Cerebellar nuclear complex (tissue), 1 donor: ENCODE measurements at places on chromosomes 2 and 18.
A peak's percentile ranks its signal among the peaks of the same experiment; 100 is the strongest.

GRCh38 chr18:80109676-80110078 is 615 bp downstream of the ADNP2 start:
- no peak for DNase-seq

DNA sequence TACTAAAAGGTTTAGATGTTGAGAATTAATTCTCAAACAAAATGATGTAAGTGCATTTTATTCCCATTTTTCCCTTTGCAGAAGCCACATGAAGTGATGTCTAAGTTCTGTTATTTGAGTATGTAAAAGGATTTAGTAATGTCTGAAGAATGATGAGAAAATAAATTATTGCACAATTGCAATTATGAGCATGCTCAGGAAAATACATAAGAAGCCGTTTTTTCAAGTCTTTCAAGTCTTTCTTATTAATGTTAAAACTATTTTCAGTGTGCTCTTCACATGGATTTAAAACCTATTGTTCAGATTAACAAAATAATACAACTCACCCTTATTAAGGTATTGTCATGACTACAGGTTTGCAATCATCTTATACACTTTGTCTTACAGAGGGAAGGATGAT is 331.4 kb upstream of the NETO1 start:
- DNase-seq, result no peak

GRCh38 chr18:59911600-59911999 is 11.8 kb downstream of the PMAIP1 start:
- DNase-seq, result no peak

GRCh38 chr2:16729335-16729734 is 63.7 kb upstream of the CYRIA start:
- DNase-seq, result no peak

GRCh38 chr2:138373993-138374408 is 127.6 kb upstream of the SPOPL start:
- DNase-seq, result no peak

GRCh38 chr18:78974115-78974761 is 5.4 kb upstream of the SALL3 start:
- DNase-seq, result no peak

GRCh38 chr2:132754392-132754791 is 84.4 kb upstream of the LYPD1 start:
- no peak for DNase-seq

GRCh38 chr2:138829326-138829919 is 49.2 kb upstream of the NXPH2 start:
- no peak for DNase-seq

DNA sequence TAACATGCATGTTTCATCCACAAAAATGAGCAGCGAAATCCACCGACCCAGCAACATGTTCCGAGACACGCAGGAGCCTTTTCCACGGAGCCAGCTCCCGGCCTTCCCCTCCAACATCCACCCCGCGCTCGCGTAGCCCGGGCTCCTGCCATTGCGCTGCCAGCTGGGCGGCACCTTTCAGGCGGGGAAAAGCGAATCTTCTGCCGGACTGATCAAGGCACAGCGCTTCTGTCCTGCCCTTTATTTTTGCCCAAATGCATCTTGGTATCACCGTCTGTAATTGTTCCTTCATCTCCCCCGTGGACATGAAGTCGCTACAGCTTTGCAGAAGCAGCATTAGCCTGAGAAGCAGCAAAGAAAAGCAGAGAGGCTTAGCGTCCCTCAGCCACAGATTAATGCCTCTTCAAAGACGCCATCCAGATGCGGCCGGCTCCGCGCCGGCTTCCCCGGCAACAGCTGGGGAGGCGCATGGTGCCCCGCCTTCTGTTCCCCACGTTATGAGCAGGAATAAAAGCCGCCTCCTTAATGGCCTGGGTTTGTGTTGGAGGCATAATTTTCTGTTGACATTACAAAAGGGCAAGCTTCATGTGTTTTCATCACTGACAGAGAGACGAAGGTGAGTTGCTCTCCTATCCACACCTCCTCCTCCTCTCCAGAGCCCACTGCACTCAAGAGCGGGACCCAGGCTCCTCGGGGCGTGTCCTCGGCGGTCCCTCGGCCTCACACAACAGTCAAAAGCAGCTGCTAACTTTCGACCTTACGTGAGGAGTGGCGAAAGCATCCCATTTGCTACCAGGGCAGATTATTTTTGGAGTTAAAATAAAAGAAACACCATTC is 122.1 kb upstream of the SALL3 start:
- DNase-seq, result no peak

DNA sequence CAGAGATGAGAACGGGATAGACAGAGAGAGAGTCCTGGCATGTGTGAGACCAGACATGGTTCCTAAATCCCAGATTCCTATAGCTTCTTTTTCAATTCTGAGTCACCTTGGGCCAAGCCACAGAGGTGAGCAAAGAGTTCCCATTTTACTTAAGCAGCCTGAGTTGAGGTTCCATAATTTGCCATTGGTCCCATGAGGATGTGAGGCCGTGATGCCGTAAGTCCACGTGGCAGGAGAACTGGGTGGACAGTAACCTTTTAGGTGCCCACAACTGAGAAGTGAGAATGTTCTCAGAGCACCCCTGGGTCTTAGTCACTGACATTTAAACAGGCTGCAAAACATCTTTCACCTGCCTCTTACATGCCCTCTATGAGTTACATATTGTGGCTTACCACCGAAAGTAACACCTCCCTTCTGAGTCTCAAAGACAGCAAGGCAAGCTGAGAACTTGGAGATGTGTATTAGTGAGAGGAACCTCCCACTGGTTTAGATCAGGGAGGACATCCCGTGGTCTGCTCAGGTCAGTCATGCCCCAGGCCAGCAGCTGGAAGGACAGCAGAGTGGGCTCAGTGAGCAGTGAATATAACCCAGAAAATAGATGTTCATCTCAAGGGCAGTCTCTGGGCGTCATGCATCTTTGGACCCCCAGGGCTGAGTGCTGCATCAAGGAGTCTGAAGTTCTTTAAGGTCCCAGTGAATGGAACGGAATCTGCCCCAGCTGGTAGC is 127.9 kb upstream of the LGALSL start:
- no peak for DNase-seq

GRCh38 chr2:102839668-102840388 is 78.0 kb downstream of the TMEM182 start:
- peak; percentile 35 for DNase-seq

- DNase-seq, result no peak
These were observed 28.3 kb upstream of the ATP6V1B1 start for GRCh38 chr2:70907130-70908057.

DNA sequence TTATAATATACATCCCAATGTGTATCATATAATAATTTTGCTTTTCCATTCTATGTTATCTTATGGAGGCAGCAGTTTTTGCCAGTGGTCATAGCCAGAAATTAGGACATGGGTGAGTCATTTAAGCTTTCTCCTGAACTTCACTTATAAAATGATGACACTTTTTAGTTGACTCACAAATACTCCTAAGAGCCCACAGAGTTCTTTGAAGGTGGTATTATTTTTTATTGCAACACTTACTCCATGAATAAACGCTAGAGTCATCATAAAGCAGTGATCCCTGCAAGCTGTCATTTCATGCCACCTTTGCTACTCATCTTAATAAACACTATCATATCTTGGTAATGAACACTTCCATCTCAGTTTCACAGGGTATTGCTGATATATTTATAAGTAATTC is 69.9 kb upstream of the MAPRE2 start:
- DNase-seq, result no peak

DNA sequence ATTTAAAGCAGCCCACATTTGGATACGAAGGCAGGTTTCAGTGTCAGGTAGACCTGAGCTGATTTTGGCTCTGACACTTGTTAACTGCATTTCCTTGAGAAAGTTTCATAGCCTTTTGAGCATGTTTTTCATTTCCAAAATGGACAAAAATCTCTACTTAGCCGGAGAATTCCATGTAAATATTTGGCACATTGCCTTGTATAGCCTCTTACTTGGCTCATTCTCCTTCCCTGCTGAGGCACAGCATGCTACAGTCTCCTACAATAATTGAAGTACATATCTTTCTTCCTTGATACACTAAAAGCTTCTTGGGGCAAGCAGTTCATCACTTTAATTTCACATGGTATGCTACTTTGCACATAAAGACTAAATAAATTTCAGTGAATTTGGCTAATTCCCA is 772.2 kb upstream of the CHAC2 start:
- DNase-seq, result no peak

DNA sequence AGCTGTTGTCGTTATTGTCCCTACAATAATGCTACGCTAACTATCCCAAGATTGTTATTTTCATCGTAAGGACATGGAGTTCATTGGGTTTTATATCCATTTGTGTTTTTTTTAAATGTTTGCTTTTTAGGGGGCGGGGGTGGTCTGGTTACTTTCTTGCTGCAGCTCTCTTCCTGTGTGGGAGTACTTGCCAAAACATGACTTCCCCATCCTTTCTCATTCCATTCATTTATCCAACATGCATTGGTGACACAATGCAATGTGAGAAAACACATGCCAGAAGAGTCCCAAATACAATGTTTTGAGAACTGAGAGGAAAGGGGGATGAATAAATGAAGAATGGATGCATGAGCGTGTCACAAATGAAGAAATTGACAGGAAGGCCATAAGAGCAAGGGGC is 55.9 kb downstream of the E2F6 start:
- DNase-seq, result no peak

DNA sequence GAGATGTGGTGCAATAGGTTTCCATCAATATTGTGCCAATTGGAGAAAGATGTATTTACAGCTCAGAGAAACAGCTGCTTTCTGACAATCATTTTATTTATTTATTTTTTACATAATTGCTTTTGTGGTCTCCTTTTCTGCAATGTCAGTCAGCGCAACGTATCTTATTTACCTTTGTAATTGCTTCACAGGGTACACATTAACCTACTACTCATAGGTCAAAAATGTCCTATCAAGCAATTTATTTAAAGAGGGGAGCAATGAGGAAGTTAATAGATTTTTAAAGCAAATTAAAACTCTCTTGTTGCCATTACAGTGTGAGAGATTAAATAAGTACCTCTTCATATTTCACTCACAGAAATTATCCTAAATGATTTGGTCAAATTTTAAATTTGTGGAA is 291.0 kb downstream of the CALCRL start:
- DNase-seq, result no peak

- no peak for DNase-seq
These were observed 199.1 kb upstream of the CHAC2 start for GRCh38 chr2:53568469-53568868.

- DNase-seq, result no peak
These were observed 67.4 kb upstream of the GALNT5 start for GRCh38 chr2:157190151-157190550.

GRCh38 chr2:43464590-43464989 is 131.2 kb downstream of the THADA start:
- DNase-seq, result no peak

GRCh38 chr2:217713395-217714286 is 289.2 kb downstream of the TNS1 start:
- peak; percentile 27 for DNase-seq

GRCh38 chr2:121124330-121124729 is 160.7 kb downstream of the TFCP2L1 start:
- no peak for DNase-seq

- no peak for DNase-seq
These were observed 4.6 kb upstream of the PXDN start for GRCh38 chr2:1748741-1749488.

DNA sequence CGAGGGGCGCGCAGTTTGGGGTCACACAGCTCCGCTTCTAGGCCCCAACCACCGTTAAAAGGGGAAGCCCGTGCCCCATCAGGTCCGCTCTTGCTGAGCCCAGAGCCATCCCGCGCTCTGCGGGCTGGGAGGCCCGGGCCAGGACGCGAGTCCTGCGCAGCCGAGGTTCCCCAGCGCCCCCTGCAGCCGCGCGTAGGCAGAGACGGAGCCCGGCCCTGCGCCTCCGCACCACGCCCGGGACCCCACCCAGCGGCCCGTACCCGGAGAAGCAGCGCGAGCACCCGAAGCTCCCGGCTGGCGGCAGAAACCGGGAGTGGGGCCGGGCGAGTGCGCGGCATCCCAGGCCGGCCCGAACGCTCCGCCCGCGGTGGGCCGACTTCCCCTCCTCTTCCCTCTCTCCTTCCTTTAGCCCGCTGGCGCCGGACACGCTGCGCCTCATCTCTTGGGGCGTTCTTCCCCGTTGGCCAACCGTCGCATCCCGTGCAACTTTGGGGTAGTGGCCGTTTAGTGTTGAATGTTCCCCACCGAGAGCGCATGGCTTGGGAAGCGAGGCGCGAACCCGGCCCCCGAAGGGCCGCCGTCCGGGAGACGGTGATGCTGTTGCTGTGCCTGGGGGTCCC is at the start of gene ITGA4:
TSS of gene ITGA4 (plus strand) at position 266 of the 620 bp plus-strand sequence. CDS start at position 535, 269 bp downstream.
- DNase-seq, result no peak

GRCh38 chr2:225911019-225911418 is 511.5 kb downstream of the NYAP2 start:
- no peak for DNase-seq
